Stomach (tissue), 19 donors: ENCODE measurements at places on chromosomes 5 and 9. TPM values are rescaled to one million over a fixed set of nuclear protein-coding genes. Genes with fewer than 3 reads are reported as not detected.

Gene PDE6A
- not detected for total RNA-seq

GRCh38 chr9:105258225-105258737, 13.8 kb downstream of the SLC44A1 start:
- DNase-seq = peak; percentile 34

GRCh38 chr5:14204785-14205321, 61.7 kb downstream of the TRIO start:
- peak; percentile 75 for DNase-seq

Gene SH2D3C
- 1.8 TPM for total RNA-seq

DNA sequence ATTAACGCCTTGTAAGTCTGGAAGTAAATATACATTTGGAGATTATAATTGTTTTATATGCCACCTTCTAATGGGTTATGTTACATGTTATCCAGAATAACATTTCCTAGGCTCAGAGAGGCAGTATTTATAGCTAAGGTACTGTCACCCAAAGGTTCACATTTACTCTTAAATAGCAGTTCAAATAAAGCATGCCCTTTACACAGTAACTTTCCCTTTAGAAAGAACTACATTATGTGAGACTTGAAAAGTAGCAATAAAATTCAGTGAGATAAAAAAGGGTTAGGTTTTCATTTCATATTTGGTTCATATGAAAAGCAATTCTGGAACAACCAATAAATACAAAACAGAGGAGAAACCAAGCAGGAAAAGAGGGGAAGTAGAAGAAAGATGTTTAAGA, 35.1 kb downstream of the SKIC3 start:
- no peak for DNase-seq

- DNase-seq = no peak
These were observed 13.1 kb downstream of the MSANTD3 start for GRCh38 chr9:100440071-100440470.

DNA sequence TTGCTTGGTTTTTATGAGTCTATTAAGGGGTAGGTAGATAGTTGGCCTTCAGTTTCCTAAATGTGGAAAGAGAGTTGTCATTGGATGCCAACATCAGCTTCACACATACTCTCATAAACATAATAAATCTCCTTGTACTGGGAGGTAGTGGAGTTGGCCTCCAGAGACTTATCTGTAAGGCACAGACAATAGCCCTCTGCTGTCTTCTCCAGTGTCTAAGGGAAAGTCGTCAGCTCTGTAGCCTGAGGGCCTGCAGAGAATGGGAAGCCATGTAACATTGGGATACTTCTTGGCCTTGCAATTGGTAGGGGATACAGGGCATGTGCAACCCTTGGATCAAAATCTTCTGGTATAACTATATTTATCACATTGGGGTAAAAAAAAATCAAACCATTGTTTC, 331.9 kb upstream of the KLF9 start:
- DNase-seq = no peak

Gene IL13
- total RNA-seq = not detected

- DNase-seq = no peak
These were observed 355.1 kb downstream of the ADAMTS6 start for GRCh38 chr5:65126542-65127069.

Gene LRRC70
- total RNA-seq = not detected

DNA sequence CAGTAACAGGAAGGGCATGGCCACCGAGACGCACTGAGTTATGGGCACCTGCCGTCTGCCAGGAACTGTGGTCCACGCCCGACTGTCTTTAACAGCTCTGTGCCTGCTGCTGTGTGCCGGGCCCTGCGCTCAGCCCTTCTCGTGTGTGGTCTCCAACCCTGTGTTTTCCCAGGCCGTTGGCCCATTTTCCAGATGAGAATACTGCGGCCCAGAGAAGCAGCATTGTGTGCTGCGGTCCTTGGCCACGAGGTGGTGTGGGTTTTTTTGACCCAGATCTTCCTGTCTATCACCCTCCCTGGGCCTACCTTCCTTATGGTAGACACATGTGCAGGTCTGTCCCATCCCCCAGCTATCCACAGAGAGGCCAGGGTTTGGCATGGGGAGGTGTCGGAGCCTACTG, 47.0 kb downstream of the RXRA start:
- no peak for DNase-seq

Gene AIF1L
- total RNA-seq = not detected

- no peak for DNase-seq
These were observed 98.5 kb downstream of the MRPS27 start for GRCh38 chr5:72221541-72221940.

DNA sequence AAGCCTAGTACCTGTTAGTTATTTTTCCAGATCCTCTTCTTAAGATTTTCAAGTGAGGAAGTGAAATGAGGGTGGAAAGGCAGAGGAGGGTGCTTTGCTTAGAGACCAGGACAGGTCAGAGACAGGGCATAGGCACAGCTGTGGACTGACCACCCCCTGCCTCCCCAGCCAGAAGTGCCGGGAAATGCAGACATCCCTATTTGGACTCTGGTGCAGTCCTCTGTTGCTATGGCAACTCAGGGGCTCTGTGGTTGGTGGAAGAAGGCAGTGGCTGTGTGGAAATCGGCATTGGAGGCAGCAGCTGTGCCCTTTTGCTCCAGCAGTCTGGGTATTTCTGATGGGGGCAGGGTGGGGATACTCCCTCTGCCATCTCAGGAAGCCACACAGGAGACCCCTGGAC, 43.3 kb upstream of the NDFIP1 start:
- DNase-seq = no peak

Gene NHP2
- 89.3 TPM for total RNA-seq

- no peak for DNase-seq
These were observed 19.6 kb downstream of the UGCG start for GRCh38 chr9:111916234-111916645.
